ENCODE measurements at places on chromosomes 7 and 10.
A peak's percentile ranks its signal among the peaks of the same experiment; 100 is the strongest.

DNA sequence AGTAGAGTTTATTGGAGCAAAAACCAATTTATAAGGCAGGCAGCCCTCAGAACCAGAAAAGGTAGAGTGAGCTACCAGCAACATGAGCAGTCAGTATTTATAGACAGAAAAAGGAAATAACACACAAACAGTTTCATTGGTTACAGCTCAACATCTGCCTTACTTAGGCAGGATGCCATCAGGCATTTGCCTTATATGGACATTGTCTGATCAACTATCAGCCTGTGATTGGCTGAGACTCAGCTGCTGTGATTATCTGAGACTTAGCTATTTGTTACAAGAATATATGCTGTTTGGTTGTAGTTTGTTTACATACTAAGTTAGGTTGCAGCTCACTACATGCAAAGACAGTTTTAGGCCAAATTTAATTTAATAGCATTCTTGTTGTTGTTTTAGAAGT lies 60.4 kb upstream of the CDK1 start:
- DNase-seq, result peak; percentile 9

- DNase-seq, result peak; percentile 52
Measured at GRCh38 chr7:41232086-41232485, 470.8 kb downstream of the INHBA start.

- DNase-seq, result no peak
Measured at GRCh38 chr7:139848274-139848673, 19.2 kb downstream of the TBXAS1 start.

DNA sequence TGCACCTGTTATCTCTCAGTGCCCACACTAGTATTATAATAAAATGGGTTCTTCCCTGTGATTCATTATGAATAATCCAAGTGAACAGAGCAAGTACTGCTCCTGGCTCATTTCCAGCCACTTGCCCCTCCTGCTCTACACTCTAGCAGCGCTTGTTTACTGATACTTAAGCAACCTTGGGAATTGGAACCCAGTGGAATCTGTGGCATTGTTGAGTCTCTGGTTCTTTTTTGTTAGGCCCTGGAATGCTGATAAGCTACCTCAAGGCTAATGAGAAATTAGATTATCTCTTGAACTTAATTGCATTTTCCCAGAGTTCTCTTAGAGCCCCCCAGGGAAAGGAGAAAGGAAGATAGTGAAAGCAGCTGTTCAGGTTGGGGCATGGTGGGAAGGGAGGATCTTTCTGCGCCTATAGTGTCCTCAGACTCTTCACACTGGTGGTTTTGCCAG lies 34.0 kb downstream of the PRKAR2B start:
- peak; percentile 51 for DNase-seq

- DNase-seq, result no peak
Measured at GRCh38 chr10:1153805-1154351, 97.7 kb downstream of the WDR37 start.

GRCh38 chr10:35937546-35937945 lies 295.4 kb upstream of the FZD8 start:
- no peak for DNase-seq

DNA sequence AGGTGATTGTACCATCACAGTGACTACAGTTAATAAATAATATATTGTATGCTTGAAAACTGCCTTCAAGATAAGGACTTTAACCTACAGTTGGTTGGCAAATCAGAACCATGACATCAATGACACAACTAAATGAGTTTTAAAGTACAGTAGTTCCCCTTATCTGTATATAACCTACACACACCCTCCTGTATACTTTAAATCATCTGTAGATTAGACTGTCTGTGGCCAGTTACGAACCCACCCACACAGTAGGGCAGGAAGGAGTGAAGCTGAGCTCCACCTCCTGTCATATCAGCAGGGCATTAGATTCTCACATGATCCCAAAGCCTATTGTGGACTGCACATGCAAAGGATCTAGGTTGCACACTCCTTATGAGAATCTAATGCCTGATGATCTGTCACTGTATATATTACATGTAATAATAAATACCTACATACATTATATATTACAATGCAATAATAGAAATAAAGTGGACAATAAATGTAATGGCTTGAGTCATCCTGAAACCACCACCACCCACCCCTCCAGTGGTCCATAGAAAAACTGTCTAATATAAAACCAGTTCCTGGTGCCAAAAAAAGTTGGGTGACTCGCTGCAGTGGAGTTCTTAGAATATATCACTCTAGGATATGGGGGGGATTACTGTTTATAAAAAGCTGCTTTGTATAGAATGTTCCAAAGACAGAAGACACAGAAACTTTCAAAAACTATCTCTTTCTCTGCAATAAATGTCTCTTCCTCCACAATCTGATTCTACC lies 5.6 kb downstream of the TPK1 start:
- peak; percentile 26 for DNase-seq

- DNase-seq, result no peak
Measured at GRCh38 chr10:14345262-14345661, 14.5 kb upstream of the FRMD4A start.

DNA sequence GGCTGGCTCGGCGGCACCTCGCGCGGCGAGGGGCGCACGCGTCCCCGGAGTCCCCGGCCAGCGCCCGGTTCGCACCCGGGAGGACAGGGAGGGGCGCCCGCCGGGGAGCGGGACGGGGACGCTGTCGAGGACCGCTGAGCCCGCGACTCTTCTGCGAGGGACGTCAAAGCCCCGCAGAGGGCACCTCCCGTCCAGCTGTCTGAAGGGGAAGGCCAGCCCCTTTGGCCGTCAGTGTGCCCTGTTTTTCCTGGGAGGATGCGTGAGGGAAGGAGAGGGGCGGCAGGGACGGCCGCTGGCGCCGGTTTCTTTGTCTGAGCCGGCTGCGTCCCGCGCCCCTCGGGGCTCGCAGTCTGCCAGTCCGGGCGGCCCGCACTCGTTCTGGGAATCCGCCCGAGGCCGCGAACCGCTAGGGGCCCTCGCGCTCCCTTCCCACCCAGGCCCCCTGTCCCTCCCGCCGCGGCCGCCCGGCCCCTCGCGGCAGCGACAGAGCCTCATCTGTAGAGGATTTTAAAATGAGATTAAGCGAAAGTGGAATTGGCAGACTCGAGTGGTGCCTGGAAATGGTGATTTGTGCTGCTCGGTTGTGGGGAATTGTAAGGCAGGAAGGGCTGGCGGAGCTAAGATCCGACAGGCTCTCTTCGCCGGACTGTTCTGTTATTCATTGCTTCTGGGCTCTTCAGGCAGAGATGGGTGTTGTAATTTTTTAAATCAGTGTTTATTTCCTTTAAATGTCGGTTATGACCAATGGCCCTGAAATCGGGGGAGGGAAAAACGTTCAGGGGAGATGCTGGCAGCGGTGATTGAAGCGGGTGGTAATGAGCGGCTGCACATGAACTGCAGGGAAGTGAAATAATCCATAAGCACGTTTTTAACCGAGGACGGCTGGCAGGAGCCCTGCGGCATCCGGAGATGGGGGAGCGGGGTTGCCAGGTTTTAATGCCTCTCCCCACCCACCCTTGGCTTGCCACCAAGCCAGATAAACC lies 618 bp upstream of the RELN start:
- peak; percentile 30 for DNase-seq

- DNase-seq, result no peak
Measured at GRCh38 chr10:78589687-78590086, 479.1 kb upstream of the ZMIZ1 start.

- no peak for DNase-seq
Measured at GRCh38 chr10:19168584-19168983, 120.0 kb downstream of the MALRD1 start.
